K562 (cell line): ENCODE measurements at places on chromosomes 4 and X.

DNA sequence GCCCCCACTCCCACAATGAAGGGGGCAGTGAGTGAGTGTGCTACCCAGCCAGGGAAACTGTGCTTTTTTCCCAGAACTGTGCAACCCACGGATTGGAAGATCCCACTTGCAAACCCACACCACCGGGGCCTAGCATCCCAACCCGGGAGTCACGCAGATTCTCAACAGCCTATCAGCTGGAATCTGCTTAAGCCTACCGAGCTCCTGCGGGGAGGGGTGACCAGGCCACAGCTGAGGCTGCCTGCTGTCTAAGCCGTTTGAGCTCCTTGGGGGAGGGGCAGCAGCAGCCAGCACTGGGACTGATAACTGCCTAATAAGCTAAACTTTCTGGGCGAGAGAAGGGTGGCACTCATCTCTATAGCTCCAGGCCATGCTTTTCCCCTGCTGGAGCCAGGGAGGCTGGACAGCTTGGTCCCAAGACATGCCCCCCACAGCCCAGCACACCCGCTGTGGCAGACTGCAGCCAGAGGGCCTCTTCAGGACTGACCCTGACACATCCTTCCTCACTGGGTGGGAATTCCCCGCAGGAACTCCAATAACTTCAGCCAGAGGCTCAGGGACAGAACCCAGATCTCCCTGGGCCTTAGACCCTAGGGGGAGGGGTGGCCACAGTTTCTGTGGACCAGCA, 161.3 kb upstream of the MAGEB18 start:
- no peak for DNase-seq

DNA sequence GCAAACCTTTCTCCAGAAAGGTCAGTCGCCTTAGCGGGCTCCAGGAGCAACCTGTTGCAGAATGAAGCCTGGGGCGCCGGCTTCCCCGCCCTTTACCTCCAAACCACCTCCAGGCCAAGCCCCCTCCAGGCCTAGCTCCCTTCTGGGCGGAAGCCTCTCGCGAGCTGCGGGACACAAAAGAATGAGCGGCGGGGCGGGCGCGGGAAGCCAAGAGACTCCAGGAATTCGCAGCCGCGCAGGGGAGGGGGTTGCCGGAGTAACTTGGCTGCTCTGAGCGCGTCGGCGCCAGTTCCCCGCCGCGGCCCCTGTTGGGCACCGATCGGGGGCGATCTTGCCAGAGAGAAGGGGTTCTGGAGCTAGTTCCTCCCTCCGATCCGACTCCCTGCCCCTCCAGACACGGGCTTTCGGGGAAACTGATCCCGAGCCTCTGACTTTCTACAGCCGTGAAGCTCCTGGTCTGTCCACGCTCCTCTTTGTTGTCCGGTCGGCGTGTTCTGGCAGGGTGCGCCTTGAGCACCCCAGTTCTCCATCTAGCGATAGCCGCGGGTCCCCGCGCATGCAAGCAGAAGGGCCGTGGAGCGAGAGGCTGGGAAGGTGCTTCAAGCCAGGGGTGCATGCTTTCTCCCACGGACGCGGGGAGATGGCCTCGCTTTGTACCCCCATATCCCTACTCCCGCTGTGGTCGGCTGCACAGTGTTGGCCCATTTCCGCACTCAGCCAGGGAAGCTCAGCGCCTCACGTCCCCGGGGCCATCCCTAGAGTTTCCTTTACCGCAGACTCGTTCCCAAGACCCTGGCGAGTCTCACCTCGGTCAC, 1.2 kb downstream of the PROM1 start:
- DNase-seq = no peak

DNA sequence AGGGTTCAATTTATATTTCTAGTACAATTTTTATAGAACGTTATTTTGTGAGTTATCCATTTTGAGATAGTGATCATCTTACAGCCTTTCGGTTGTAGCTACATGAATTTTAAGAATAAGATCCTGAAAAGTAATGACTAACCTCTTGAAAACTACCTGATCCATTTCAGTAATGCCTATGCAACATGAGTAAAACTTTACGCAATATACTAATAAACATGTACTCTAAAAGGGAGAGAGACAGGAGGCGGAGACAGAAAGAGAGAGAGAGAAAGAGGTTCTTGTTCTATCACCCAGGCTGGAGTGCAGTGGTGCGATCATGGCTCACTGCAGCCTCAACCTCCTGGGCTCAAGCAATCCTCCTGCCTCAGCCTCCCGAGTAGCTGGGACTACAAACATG, 816.1 kb downstream of the CCSER1 start:
- no peak for DNase-seq

- no peak for DNase-seq
Measured at GRCh38 chrX:126820700-126821420, 1.3 kb downstream of the PRR32 start.

- DNase-seq = no peak
Measured at GRCh38 chr4:66130042-66130441, 459.8 kb upstream of the EPHA5 start.

GRCh38 chr4:124279741-124280140, 432.8 kb downstream of the ANKRD50 start:
- DNase-seq = no peak

DNA sequence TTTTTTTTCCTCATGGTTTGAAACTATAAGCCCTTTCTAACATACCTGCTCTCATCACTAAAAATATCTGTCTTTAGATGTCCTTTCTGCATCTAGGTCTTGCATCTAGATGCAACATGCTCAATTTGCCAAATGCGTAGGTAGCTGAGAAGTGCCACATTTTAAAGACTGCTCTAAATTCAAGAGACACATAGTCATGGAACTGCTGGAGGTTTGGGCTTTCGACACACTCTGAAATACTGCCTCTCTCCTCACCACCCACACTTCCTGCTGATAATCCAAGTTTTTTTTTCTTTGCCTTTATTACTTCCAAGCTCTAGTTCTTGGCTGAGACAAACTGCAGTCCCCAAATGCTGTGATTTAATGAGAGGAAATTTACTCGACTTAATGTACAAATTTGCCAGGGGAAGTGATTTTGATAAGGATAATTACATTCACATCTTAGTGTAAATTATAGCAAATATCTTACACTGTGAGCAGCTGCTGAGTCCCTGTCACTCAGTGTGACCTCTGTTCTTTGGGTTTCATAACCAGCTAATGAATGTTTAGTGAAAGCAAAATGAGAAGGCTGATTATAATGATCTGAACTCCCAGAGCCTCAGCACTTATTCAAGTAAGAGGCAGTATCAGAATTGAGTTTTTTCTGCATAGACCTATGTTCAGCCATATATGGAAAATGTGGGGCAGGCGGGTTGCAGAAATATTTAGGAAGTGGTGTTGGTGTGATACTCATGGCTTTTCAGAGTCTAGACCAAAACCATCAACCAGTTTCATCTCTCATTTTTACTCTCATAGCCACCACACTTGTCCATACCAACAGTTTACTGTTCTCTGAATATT, 31.3 kb downstream of the DRD5 start:
- no peak for DNase-seq

DNA sequence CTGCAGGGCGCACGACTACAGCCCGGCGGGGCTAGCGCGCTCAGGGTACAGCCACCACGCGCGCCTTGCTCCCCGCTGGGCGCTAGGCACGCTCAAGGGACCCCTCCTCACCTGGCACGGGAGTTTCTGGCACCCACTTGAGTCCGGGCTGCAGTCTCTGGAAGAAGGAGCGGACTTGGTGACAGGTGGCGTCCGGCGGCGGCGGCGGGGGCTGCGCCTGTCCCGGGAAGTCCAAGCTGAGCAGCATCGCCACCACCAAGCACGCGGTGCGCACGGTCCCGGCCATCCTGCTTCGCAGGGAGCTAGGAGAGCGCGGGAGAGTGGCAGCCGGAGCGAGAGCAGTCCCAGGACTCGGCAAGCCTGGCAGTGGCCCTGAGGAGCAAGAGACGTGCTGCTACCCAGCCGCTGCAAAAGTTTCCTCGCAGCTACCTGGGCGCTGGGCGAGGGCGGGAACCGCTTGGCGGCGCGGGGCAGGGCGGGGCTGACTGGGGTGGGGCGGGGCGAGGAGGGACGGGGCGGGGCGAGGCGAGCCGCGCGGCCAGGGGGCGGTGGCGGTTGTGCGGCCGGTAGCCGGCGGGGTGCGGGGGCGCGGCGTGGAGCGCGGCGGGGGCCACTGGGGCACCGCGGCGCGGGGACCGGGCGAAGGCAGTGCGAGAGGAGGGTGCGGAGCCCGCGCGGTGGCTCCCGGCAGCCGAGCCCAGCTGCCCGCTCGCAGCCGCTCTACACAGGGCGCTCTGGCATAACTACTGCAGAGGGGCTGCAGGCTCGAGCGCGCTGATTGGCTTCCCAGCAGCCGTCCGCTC, at the start of gene GPC3:
Gene GPC3, minus strand, starts transcription at position 431 of the 803 bp plus-strand sequence.
- peak; percentile 24 for DNase-seq

- no peak for DNase-seq
Measured at GRCh38 chr4:44522761-44523445, 74.3 kb upstream of the KCTD8 start.

DNA sequence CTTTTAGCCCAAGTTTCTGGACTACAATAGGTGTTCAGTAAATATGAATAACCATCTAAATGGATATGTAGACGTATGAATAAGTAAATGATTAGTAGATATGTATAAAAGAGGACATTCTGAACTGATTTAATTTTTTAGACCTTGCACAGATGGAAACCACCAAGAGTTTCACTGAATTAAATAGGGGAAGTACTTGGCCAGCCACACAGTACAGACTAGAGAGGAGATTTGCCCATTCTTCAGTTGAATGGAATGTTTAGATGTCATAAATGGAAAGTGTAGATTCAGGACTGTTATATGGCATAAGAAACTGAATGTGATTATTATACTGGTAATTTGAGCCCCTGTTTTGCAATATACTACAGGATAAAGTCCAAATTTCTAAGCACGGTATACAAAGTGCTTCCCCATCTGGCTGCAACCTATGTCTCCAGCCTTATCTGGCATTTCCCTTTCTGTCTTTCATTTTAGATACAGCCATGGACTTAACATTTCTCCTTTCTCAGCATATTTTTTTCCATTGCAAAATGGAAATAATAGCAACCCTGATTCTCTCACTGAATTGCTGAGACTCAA, 137.8 kb upstream of the HS3ST1 start:
- no peak for DNase-seq

DNA sequence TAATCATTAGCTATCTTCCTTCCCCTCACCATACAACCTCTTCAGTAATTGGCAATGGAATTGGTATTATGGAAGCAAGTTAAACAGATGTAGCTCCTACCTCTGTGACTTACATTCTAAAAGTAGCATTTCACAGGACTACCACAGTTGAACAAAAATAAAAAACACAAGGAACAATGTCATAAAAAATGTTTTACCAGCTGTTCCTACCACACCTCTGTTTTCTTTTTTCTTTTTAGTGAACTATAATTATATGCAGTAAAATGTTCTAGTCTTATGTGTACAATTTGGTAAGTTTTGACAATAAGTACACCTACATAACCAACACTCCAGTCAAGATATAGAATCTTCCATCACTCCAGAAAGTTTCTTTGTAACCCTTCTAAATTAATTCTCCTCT, 54.1 kb upstream of the GEMIN8 start:
- DNase-seq = no peak

- no peak for DNase-seq
Measured at GRCh38 chr4:188030401-188030800, 34.8 kb downstream of the ZFP42 start.

GRCh38 chr4:39096847-39097246, 34.8 kb downstream of the KLHL5 start:
- no peak for DNase-seq

DNA sequence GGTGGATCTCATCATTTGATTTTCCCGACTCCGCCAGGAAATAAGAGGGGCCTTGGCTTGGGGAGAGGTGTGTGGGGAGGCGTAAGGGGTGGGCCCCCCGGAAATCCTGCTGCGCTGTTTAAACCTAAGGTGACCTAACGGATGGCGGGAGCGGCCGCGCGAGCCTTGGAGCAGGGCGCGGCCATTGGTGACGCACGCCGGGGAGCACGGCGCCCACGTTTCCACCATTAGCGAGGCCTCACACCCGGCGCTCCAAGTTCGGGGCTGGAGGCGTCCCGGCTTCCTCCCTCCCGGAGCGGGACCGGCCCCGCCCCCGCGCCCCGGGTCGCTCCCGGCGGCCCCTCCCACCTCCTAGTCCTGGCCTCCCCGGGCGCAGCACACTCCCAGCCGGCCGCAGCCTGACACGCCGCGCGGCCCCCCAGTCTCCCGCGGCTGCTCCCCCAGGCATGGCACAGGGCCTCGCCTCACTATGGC, at the start of gene SMS:
Gene SMS, plus strand, starts transcription at position 354 of the 474 bp plus-strand sequence. Its CDS starts 116 bp downstream, at position 470.
- DNase-seq = peak; percentile 85

- no peak for DNase-seq
Measured at GRCh38 chrX:1464041-1464970, 11.6 kb upstream of the ASMTL start.

DNA sequence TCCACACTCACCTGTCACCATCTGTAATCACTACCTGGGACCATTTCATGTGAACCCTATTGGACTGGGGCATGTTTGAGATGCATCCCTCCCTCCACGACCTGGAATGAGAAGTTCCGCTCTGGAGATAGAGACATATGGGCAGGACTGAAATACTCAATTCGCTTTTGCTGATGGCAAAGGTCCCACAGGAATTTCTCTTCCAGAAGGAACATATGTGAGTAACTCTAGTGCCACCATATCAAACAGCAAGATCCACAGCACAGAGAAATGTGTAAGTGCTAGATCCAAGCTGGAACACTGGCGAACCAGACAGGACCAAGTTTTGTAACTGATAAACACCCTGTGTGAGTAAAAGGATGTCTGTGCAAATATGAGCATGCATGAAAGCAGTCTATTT, 43.9 kb downstream of the SEL1L3 start:
- no peak for DNase-seq

- no peak for DNase-seq
Measured at GRCh38 chr4:1075809-1076699, 37.3 kb downstream of the RNF212 start.

DNA sequence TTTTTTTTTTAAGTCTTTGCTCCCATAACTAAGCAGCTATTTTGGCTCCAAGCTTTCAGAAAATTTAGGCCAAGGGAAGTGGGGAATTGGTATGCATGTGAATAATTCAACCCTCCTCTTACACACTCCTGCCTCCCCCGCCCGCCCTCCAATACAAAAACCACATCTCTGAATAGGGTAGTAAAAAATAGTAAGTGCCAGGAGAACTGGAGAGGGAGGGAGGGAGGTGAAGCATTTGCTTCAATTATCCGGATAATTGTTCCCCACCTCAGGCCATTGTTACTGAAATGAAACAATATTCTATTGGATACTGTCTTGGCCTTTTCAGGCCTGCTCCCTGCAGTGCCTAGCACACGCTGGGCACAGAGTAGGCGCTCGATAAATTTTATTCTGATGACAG, 5.5 kb upstream of the GSX2 start:
- DNase-seq = no peak
